NCI-H1930 (cell line): ENCODE measurements at places on chromosomes 16 and 17.

DNA sequence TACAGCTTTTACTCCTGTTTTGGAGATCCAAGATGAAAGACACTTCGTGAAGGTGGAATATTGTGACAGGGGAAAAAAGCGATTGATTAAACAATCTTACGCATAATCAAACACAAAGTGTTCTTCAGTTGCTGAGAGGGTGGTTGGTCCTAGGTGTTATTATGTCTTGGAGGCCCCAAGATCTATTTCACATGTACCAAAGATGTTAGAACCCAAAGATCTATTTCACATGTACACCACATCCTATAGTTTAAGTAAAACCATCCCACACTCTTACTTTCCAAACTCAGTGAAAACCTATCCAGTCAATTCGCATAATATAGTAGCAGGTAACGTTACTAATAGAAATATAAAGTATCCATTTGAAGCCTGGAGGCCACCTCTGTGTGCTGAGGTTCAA, 242.6 kb upstream of the MAF start:
- no peak for DNase-seq

DNA sequence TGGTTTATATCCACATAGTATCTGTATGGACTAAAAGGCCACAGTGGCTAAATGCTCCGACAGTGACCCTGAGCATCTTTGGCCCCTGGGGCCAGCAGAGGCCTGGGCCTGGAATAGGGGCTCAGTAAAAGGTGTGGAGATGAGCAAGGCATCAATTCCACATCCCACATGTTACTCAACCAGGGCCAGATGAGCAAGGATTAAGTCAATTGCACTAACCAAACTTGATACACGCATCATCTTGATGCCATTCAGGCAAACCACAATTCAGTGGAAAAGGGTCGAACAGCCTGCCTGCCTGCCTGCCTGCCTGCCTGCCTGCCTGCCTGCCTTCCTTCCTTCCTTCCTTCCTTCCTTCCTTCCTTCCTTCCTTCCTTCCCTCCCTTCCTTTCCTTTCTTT, 53.5 kb upstream of the DNAJA2 start:
- no peak for DNase-seq

DNA sequence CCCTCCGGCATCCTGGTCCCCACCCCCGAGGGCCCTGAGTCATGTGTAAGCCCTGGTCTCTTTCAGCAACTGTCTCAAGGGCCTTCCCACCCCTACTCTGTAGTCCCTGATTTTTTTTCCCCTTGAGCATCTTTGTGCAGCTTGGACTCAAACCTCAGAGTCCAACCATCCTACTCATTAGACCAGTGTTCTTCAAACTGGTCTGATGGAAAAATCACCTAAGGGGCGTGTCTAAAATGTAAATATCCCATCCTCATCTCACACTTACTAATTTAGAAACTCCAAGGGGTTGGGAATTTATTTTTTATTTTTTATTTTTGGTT, 624 bp downstream of the G6PC3 start:
- no peak for DNase-seq

- DNase-seq, result no peak
Observed at GRCh38 chr16:79437764-79438751, 162.5 kb downstream of the MAF start.

GRCh38 chr17:50579399-50579798, 18.9 kb downstream of the CACNA1G start:
- no peak for DNase-seq

DNA sequence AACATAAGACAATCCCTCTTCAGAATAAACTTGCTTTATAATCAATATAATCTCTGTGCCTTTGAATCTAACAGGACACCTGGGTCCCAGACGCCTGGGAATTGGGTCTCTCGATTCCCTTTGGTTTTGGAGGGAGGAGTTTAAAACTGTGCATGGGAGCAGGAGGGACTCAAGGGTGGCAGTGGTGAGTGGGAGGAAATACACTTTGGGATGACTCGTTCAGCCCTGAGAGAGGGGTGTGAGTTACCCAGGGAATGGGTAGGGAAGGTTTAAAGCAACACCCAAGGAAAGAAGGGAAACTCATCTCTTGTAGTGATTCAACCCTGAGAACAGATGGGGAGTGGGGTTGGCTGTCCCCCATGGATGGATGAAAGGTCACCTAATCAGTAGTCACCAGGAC, 1.6 kb downstream of the RANGRF start:
- no peak for DNase-seq

DNA sequence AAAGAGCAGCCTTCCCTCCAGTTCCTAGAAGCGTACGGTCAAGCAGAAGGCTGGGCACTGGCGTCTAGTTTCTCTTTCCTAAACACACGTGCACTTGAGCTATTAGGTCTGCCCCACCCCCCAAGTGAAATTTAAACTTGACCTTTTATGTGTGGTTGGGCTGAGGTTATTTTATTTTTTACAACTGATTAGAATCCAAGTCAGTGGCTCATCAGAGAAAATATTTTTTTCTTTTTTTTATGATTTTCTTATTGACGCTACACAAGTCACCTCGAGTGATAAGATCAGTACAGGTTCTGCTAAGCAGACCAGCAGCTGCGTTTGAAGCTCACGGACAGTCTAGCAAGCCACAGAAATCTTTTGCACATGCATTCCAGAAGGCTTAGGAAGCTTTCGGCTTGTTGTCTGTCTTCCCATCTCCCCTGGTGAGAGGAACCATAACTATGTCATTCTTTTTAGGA, 95.1 kb downstream of the ZFHX3 start:
- no peak for DNase-seq

- DNase-seq, result no peak
Observed at GRCh38 chr16:11144122-11144521, 111.9 kb downstream of the SOCS1 start.

DNA sequence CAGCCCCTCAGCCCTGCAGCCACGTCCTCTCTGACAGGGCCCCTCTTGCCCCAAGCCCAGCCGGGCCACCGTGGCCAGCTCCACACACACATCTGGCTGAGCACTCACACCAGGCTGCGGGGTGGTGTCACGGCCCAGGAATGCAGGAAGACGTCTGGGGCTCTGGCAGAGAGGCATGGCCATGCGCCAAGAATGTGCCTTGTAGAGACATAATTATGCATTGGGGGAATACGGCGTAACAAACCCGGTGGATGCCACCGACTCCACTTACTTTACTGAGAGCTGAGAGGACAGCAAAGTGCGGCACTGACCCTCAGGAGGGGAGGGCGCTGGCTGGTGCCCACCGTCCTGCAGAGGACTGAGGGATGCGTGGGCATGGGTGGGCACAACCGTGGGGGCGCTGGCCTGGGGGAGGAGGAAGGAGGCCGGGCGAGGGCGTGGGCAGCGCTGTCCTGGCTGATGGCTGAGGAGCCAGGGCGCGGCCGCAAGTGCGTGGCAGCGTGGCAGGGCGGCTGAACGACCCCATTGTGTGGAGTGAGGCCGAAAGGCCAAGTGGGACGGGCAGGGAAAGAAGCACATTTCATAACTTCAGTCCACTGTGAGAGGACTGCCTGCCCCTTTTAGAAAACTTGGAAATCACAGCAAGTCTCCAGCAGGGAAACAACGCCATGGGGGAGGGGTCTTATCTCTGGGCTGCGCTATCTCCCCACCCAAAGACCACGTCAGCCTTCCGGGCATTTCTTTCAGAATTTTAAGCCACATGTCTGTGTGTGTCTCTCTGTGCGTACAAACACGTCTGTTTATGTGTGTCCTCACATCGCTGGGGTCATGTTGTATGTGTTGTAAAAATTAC, 30.6 kb downstream of the METRNL start:
- no peak for DNase-seq

GRCh38 chr16:85645021-85645589, 32.0 kb downstream of the GSE1 start:
- no peak for DNase-seq

DNA sequence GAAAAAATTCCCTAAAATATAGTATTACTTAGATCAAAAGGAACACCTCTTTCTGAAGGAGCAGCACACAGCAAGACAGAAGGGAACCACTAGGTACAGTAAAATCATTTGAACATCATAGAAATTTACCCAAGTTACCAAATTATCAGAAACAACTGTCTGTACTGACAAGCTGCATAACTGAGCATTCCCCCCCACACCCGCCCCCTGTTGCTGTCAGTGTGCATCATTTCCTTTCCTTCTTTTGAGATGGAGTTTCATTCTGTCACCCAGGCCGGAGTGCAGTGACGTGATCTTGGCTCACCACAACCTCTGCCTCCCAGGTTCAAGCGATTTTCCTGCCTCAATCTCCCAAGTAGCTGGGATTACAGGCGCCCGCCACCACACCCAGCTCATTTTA, 120.7 kb downstream of the TRIM37 start:
- no peak for DNase-seq

DNA sequence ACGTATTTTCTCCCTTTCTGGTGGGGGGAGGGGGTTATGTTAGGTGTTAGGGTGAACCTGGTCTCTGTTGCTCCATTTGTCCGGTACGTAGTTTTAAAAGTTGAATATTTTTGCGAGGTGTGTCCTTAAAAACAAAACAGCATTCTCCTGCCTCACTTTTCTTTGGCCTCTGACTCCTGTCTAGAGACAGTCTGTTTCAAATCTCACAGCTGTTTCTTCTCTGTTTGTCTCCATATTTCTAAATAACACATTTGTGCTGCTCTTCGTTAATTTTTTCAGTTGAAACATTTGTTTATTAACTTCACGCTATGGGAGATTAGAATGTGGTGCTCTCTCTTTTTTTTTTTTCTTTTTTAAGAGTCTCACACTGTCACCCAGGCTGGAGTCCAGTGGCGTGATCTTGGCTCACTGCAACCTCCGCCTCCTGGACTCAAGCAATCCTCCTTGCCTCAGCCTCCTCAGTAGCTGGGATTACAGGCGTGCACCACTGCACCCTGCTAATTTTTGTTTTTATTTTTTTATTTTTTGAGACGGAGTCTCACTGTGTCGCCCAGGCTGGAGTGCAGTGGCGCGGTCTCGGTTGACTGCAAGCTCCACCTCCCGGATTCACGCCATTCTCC, 31.7 kb downstream of the RPA1 start:
- no peak for DNase-seq

- DNase-seq, result no peak
Observed at GRCh38 chr16:82603784-82604411, 22.9 kb upstream of the CDH13 start.

DNA sequence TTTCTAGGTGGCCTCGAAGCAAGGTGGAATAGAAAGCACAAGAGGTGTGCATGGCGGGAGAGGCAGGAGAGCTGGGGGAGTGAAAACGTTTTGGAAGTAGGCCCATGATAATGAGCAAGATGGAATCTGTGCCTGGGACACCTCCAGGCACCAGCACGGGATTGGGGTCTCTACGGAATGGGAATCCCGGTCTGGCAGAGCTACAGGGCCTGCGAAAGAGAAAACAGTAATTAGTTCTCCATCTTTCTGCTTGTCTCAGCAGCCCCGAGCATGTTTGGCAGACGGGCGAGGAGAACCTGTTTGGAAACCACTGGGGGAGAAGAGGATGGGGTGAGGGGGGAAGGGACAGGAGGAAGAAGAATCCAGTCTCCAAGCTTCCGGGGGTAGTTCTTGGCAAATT, 258.7 kb downstream of the SOX9 start:
- no peak for DNase-seq

GRCh38 chr16:4580250-4580649, 24.1 kb downstream of the C16orf96 start:
- no peak for DNase-seq

DNA sequence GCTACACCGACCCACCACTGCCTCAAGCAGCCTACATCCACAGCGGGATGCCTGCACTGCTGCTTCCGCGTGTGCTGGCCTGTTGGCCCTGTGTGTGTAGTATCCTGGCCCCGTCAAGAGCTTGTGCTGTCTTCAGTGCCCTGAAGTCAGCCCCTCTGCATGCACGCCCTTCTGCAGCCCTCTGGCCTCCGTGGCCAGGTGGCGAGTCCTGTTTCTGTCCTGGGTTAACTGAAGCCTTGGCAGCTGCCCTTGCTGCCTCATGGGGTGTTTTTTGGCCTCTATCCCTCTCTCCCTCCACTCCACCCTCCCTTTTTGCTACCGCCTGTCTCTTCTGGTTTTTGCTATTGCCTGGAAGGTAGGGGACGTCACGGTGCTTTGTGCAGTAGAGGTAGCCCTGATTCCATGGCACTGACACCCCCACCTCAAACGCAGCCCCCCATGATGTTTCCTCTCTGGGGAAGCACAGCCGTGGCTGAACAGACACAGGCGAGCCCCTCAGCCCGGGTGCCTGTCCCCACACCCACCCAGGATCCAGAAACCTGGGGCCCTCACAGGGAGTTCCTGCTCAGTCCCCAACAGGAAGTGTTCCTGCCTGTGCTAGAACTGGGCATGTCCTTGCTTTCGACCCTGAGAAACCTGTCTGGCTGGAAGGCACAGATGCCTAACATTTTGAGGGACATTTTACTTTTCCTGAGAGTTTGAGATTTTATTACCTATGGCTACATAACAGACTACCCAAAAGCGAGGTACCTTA, 18.8 kb upstream of the AMZ2 start:
- no peak for DNase-seq

GRCh38 chr17:8740486-8740885, 4.2 kb downstream of the CCDC42 start:
- DNase-seq, result peak; percentile 22

DNA sequence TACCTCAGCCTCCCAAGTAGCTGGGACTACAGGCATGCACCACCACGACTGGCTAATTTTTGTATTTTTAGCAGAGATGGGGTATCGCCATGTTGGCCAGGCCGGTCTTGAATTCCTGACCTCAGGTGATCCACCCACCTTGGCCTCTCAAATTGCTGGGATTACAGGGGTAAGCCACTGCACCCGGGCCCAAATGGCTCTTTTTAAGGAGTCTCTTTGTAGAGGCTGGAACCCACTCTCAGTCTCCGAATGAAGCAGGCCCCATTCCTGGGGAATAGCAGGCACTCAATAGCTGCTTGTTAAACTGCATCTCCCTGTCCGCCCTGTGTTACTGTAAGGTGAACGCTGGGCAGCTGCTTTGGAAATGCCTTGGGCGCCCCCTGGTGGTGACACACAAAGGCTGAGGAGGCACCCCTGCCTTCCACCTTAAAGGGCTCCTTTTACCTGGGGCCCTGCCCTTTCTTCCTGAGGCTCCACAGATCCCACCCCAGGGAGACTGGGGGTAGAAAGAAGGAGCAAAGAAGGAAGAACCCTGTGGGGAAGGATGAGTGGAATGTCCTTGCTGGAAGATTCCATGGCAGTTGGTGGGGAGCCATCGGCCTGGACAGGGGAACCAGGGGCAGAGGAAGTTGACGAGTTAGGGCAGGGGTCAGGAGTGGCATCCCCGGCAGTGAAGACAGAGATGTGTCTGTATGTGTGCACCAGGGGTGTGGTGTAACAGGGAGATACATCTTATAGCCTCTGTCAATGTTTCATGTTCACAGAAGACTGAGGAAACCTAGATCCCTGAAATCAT, 6.1 kb upstream of the SP2 start:
- DNase-seq, result peak; percentile 75

- DNase-seq, result no peak
Observed at GRCh38 chr16:19522397-19522732, 467 bp upstream of the GDE1 start.

DNA sequence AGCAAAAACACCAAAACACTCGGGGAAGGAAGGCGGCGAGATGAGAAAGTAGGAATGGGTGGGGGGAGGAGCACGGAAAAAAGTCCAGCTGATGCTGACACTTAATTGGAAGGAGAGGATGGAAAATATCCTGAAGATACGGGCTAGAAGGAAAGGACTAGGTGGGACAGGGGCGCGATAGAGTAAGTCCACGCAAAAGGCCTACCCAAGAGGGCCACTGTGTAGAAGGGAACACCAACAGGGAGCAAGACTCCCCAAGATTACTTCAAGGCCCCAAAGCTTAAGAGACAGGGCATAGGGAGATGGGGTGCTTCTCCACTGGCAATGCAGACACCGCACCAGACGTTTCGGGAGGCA, 736 bp downstream of the APPBP2 start:
- DNase-seq, result no peak
